ELF-1 (cell line): ENCODE measurements at places on chromosomes 1 and 21.

- DNase-seq = no peak
Observed at GRCh38 chr1:176849281-176849680, 315.2 kb downstream of the ASTN1 start.

- no peak for DNase-seq
Observed at GRCh38 chr1:16484931-16485330, 29.2 kb downstream of the RNU1-1 start.

GRCh38 chr1:219812086-219812485 is 116.3 kb downstream of the SLC30A10 start:
- no peak for DNase-seq

- no peak for DNase-seq
Observed at GRCh38 chr1:215878843-215879242, 311.7 kb downstream of the KCTD3 start.

DNA sequence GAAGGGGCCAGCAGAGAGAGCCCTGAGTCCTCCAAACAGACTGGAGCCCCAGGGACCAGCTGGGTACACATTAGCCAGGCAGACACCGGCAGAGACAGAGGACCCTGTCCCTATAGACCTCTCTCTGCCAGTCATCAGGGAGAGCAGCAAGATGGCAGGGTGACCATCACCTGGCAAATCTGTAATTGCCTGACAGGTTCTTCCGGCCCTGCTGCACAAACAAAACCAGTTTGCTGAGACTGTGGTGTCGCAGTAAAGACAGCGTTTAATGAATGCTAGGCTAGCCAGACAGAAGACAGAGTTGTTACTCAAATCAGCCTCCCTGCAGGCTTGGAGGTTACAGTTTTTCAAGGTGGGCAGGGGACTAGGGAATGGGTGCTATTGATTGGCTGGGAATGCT is 618.9 kb downstream of the NPHP4 start:
- DNase-seq = no peak

GRCh38 chr1:203913073-203913521 is 51.7 kb downstream of the SNRPE start:
- no peak for DNase-seq

- DNase-seq = no peak
Observed at GRCh38 chr1:210362526-210362925, 33.8 kb downstream of the HHAT start.

DNA sequence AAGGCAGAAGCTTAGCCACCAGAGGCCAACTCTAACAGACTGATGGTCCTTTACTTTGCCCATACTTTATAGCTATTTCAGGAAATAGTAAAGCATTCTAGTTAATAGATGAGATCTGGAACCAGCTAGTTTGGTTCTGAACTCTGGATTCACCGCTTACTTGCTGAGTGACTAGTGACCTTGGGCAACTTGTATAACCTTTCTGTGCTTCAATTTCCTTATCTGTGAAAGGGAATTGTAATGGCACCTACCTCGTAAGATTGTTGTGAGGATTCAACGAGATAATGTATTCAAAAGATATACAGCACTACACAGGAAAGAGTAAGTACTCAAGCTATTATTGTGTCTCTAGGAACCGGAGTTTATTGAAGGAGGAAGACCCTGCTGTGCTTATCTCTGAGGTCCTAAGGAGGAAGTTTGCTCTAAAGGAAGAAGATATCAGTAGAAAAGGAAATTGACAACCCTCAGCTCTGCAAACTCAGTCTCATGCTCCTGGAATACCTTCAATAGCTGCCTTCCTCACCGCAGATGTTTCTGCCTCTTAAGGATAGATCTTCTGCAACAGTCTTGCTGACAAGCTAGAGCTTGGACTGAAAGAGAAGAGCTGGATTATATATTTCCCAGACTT is 11.9 kb downstream of the MTFR1L start:
- no peak for DNase-seq

GRCh38 chr1:61638911-61639605 is 85.9 kb downstream of the TM2D1 start:
- no peak for DNase-seq

DNA sequence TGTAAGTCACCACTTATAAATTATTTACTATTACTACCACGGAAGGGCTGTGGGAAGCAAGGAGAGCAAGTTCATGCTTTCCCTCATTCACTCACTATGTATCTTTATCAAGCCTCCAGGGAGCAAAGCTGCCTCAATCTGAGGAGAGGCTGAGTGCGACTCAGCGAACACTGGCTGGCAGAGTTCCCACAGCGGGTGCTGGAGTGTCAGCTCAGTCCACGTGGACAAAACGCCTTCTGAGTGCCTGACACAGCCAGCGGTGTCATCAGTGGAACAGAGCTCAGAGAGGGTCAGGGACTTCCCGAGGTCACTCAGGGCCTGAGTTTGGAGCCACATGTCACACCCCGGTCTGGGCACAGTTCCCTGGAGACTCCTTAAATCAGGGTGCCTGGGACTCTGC is 16.9 kb downstream of the MATN1 start:
- no peak for DNase-seq

GRCh38 chr1:211579440-211580302 is 710 bp upstream of the SLC30A1 start:
- DNase-seq = peak; percentile 73

- peak; percentile 87 for DNase-seq
Observed at GRCh38 chr1:30106125-30106524, 617.3 kb downstream of the MATN1 start.

GRCh38 chr1:163346326-163346870 is 24.6 kb downstream of the NUF2 start:
- no peak for DNase-seq

DNA sequence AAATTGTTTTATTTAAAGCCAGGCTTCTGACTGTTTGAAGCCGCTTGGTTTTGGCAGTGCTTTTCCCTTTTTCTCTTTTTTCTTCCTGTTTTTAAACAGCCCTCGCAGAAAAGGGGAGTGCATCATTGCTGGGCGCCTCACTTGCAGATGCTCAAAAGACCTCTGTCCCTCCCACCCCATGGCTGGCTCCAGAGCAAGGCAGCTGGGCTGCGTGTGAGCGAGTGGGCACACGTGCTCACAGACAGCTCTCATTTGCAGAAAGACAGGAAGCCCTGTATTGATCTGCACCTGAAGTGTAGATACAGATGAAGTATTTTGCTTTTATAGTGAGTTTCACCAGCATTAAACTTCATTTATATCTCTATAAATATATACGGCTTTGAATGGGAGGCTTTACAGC is 8.8 kb downstream of the TNR start:
- DNase-seq = no peak
